Activated naive CD8-positive, alpha-beta T cell treated with anti-CD3 and anti-CD28 coated beads, Interleukin-2, amount 10 ng/mL, durations not matched to agents 7 days and 5 days (primary cell): ENCODE measurements at places on chromosomes 3 and 15.

- no peak for DNase-seq
Observed at GRCh38 chr3:171636666-171637065, 173.6 kb downstream of the PLD1 start.

- no peak for DNase-seq
Observed at GRCh38 chr3:42846685-42847522, 28.8 kb downstream of the CYP8B1 start.

GRCh38 chr15:69729167-69729748 is 276.6 kb downstream of the RPLP1 start:
- DNase-seq, result peak; percentile 73

DNA sequence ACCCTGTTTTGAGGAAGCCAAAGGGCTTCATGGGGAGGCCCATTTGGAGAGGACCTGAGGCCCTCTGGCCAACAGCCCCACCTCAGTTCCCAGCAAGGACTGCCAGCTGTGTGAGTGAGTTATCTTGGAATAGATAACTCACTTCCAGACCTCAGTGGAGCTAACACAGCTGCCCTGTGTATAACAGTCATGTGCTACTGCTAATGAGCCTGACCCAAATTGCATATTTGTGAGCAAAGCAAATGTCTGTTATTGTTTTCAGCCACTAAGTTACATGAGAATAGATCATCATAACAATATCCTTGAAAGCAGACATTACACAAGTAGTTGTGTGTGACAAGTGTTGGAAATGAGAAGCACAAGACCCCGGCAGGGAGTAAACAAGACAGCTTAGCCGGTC is 355.8 kb downstream of the MCTP2 start:
- DNase-seq, result no peak

DNA sequence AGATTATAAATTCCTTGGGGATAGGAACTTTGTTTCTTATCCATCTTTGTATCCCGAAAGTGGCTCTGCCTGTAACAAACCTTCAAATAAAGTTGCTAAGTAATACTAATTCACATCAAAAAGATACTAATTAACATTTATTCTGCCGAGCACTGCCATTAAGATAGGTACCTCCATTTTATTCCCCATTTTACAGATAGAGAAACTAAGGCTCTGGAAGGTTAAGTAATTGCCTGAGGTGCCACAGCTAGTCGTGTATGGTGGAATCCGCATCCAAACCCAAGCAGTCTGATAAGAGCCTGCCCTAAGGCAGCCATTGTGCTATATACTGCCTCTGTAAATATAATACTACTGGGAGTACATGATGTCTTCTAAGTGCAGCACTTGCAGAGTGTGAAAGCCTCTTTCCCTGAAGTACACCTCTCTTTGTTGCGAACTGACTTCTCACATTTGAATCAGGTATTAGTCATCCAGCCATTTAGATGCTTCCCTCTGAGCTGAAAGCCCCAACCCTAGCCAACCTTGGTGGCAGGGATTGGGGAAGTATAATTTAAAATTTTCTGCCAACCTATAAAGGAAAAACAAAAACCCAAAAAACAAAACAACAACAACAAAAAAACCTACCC is 78.5 kb upstream of the CHD2 start:
- DNase-seq, result no peak

DNA sequence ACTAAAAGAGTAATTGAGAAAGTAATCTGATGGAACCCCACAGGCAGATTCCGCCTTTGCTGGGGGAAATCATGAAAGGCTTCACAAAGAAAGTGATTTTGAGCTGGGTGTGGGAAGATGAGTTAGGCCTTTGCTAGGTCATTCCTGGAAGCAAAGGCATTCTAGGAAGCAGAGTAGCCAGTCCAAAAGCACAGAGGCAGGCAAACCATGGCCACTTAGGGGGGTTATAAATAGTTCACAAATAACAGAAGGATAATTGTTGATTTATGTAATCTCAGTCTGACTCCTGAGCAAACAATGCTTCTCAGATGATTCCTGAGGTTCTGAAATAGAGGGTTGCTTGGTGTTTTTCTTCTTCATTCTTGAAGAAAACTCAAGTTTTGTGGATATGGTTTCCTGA is 576.3 kb downstream of the NTRK3 start:
- no peak for DNase-seq

- DNase-seq, result no peak
Observed at GRCh38 chr3:64229903-64230302, 4.6 kb upstream of the PRICKLE2 start.

DNA sequence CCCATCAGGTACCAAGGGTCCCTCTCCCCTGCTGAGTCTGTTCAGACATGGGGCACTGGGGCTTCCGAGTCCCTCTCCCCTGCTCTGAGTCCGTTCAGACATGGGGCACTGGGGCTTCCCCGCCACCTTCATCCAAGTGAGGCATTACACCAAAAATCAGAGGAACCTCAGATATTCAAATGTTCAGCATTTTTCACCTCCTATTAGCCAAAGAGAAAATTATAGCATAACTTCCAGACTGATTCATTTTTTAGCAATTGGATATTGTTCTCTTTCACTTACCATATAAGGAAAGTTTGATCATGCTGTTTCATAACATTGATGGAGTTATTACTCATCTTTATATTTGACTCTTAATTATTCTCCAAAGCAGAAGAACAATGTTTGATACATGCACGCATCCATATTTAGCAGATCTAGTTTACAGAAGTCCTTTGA is 213.9 kb downstream of the MTHFS start:
- DNase-seq, result no peak

GRCh38 chr3:170469151-170470062 is 50.7 kb downstream of the CLDN11 start:
- DNase-seq, result no peak

GRCh38 chr3:4926892-4927291 is 52.3 kb upstream of the BHLHE40 start:
- no peak for DNase-seq

DNA sequence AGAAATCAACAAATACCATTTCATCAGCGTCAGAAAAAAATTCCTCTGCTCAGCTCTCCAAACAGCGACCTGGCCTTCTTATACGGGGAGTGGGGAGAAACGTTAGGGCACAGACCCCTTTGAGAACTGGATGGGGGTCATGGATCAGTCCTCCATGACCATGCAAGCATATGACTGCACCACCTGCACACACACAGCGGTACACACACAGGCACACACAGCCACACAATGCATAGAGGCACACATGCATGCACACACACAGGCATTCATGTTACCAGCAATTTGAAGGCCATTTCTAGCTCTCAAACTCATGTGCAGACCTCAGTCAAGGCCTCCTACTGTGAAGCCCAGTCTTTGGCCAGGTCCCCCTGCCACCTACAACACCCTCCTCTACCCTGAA is 50.2 kb downstream of the SLC41A3 start:
- no peak for DNase-seq

- no peak for DNase-seq
Observed at GRCh38 chr15:69459066-69459465, 6.4 kb downstream of the RPLP1 start.

DNA sequence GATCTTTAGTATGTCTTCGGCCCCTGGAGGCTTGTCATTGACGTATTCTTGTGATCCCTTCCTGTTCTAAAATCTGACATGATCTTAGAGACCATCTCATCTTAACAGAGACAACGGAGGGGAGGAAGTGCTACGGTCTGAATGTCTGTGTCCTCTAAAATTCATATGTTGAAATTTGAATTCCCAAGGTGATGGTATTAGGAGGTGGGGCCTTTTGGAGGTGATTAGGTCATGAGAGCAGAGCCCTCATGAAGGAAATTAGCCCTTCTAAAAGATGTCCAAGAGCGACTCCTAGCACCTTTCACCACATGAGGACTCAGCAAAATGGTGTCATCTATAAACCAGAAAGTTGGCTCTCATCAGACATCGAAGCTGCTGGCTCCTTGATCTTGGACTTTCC is 233.2 kb upstream of the CMC1 start:
- no peak for DNase-seq

DNA sequence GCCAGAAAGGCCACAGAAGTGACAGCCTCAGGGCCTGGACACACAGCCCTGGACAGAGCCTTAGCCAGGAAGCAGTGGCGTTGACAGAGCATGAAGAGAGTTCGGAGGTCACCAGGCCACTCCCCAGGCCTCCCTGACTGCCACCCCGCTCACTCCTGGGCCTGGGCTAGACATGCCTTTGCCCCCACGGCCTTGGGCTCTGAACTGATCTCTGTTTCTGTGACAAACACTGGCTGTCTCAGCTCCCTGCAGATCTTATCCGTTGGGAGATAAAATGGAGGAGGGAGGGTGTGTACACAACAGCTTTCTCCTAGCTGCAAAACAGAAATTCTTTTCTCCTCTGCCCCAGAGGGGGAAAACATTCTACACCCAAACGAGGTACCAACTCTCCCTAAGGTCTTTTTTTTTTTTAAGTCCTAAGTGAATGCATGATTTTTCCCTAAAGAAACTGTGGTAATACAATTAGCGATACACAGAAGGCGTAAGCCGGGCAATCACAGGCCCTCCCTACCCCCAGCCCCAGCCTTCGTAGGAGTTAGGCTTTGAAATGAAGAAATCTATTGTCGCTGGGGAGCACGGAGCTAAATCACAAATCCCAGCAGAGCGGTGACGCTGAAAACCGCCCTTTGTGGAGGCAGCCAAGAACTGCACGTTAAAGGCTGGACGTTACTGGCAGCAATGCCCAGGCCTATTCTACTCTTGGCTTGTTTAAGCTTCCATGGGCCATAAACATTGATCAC is 45.0 kb downstream of the SRGAP3 start:
- DNase-seq, result no peak

- DNase-seq, result no peak
Observed at GRCh38 chr3:105970283-105970682, 101.5 kb upstream of the CBLB start.

DNA sequence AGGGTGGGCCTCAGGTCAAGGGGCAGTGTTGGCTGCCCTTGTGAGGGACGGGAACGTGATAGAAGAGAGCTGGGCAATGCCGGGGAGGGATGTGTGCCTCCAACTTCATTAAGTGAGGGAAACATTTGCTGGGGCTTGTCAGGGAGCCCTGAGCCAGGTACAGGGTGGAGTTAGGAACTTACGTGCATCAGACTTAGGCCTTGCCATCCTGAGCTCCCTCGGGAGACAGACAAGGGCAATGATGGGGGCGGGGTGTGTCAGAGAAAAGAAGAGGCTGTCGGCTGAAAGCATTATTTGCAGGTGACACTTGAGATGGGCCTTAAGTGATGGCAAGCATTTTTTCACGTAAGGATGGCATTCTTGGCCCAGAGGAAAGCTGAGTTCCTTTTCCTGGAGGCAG is 1.6 kb downstream of the FAM131A start:
- no peak for DNase-seq

DNA sequence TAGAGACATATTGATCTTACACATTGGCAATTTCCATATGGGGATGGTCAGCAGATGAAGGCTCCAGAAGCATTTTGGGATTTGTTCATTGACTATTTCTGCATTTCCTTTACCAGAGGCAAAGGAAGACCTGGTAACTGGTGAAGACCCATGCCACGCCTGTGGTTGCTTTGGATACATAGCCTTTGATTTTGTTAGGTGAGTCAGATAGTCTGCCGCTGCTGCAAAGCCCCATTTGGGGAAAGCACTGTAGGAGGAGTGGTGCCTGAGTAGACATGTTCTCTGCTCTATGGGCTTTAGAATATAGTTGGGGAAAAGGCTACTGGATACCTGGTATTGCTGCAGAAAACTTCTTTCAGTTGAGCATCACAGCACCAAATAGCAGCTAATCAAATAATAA is 56.8 kb downstream of the TFG start:
- no peak for DNase-seq

DNA sequence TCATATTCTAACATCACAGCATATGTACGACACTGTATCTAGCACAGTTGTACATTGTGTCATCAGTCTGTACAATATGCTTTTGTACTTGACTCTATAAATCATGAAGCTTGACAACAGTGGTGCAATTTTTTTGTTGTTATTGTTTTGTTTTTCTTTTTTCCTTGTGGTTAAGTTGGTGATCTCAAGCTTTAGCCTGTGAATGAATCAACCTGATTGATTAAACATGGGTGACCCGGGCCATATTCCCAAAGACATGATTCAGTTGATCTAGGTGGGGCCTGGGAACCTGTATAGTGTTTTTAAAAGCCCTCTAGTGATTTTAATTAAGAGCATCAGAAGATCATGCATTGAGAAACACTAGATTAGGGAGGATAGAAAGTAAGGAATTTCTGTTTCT is 101.8 kb upstream of the AADACL2 start:
- no peak for DNase-seq

DNA sequence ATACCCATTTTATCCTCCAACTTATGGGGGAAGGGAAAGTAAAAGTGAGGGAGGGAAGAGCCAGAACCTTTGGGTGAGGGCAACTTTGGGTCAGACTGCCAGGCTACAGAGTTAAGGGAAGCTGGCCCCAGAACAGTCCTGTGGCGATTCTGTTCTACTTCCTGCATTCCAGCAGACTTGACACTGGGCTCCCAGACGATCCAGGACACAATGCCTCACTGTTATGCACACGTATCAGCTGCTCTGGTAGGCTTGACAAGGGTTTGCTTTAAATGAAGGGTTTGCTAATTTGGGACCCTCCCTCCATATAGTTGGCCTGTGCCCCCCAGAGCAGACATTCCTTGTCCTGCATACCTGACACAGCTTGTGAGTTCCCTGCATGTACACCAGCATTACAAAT is 10.7 kb downstream of the GORASP1 start:
- DNase-seq, result no peak

DNA sequence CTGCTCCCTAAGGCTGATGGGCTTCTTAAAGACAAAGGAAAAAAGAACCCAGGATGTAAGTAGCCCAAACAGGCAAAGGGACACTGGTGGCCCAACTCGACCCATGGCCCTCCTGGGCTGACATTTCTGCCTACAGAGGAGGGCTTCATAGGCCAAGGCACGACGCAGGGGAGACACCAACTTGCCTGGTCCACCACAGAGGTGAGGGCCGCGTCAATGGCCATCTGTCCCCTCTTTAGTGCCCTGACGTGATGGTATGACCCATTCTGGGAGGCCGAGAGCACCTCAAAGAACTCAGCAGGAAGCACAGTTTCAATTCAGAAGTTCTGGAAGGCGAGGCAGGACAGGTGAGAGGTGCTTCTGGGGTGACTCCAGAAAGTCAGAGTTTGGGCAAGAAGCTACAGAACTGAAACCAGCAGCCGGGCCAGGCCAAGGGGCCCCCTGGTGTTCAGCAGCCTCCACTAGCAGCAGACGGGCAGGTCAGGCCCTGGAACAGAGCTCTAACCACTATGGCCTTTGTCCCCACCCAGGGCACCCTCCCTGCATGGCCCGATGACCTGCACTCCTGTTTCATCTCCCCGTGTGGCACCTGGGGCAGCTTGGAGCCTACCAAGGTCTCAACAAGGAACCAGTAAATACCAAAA is 45.1 kb downstream of the HMCES start:
- DNase-seq, result no peak

DNA sequence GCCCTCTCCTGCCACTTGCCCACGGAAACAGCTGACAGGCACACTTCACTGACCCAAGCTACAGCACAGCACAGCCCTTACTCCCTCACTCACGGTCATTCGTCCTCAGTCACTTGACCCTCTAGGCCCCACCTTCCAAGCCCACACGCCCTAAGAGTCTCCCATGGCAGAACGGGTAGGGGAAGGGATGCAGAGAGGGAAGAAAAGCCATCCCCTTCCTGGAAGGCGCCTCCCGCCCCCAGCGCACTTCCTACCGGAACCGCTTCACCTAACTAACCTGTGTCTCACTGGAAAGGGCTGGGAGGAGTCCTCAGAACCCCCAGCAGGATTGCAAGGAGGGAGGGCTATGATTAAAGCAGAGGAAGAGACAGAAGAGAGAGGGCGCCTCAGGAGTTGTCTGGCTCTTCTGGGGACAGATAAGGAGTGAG is 22.9 kb downstream of the EPHB3 start:
- no peak for DNase-seq

GRCh38 chr3:50304601-50305000 is 1.2 kb upstream of the HYAL1 start:
- no peak for DNase-seq
